CD4-positive, alpha-beta T cell (primary cell): ENCODE measurements at places on chromosomes 4 and X. TPM values are rescaled to one million over a fixed set of nuclear protein-coding genes. Genes with fewer than 3 reads are reported as not detected.

DNA sequence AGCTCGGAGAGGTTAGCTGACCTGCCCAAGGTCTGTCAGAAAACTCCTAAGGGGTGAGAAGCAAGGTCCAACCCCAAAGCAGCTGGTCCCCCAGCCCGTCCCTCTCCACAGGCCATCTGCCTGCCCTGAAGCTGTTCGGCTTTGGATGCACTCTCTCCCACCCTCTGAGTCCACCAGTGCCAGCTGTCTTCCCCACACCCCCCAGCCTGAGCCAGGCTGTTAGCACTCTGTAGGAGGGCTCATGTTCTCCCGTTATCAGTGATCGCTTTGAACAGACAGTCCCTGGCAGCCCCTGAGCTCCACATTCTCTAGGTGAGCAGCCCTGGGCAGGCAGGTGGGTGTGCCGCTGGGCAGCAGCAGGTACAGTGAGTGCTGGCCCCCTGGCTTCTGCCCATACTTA lies 16.0 kb downstream of the ZNF185 start:
- no peak for DNase-seq

GJB1 gene
- not detected for total RNA-seq

DCHS2 gene
- total RNA-seq: 0.22 TPM

DNA sequence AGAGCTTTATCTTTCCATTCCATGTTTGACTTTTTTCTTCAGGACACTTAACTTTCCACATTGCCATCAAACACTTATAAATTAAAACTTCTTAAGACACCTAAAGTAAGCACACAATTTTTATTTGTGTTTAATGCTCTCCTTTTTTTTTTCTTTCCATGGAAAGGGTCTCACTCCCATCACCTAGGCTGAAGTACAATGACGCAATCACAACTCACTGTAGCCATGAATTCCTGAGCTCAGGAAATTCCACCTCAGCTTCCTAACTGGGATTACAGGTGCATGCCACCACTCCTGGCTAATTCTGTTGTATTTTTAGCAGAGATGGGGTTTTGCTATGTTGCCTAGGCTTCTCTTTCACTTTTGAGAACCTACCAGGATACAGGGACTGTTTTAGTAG lies 7.3 kb downstream of the SMR3A start:
- DNase-seq: no peak

STBD1 gene
- total RNA-seq: 0.11 TPM

DNA sequence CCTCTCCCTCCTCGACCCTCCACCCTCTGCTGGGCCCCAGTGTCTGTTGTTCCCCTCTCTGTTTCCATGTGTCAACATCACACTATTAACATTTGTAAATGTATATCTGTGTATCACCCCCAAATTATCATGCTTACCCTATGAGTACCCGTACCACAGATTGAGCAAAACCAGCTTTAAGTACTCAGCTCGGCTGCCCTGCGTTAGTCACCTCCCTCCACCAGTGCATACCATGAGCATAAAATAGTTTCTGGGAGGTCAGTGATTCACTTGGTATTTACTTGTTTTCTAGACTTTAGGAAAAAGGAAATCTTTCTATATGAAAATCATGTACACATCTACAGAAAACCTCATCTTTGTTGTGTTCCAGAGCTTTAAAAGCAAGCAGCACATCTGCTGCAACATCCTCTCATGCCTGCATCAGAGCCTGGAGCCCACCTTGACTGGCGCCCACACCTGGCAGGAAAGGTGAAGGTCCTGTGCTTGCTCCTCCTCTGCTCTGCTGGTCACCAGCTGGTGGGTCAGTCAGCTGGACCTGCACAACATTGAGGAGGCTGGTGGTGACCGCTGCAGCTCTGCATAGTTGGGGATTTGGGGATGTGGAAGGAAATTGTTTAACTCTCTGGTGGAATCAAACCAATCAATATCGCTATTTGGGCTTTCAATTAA lies 214.4 kb upstream of the KLF3 start:
- DNase-seq: no peak

DNA sequence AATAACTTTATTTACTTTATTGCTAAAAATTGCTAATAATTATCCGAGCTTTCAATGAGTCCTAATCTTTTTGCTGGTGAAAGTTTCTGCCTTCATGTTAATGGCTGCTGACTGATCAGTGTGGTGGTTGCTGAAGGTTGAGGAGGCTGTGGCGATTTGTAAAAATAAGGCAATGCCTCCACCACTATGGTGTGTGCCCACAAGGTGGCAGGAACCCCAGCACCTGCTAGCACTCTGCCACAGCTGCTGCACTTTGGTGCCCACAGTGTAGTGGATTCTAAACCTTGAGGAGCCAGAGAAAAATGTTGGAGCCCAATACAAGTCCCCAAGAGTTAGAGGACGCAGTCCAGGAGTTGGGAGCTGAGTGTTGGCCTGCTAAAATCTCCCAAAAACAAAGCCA lies 1237.1 kb downstream of the PCDH19 start:
- DNase-seq: no peak

SPANXA2 gene
- total RNA-seq: not detected
